ENCODE measurements at places on chromosomes 5 and 9.

- peak; percentile 86 for DNase-seq
Observed at GRCh38 chr5:67476531-67476930, 279.9 kb upstream of the CD180 start.

DNA sequence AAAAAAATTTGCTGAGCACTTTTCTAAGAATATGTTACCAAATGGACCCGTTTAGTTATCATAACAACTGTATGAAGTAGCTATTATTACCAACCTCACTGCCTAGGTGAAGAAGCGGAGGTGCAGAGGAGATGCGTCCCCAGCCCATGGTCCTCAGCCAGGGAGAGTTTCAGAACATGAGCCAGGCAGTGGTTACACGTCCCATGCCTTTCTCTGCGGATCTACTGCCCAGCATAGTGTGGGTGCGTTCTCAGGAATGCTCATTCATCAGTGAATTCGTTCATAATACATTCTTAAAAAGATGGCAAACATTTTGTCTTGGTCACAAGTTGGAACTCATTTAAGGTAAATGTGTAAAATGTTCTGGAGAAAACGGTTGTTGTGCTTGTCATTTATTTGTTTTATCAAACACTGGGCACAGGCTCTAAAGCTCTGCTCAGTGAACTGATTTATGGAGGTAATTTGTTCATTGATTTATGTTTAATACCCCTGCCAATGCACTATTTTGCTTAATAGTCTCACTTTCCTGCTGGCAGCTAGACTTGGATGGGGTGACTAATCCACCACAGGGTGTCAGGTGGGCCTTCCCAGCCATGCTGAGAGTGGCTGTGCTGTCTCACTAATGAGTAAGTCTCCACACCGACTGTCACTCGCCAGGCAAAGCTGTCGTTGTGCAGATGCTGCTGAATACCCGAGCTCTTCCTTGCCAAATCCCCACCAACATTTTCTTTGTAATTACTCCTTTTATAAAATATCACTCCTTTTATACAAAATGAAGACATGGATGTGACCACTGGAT lies 248.8 kb downstream of the TENT4A start:
- no peak for DNase-seq

- DNase-seq: peak; percentile 17
Observed at GRCh38 chr5:168931638-168932345, 352.6 kb upstream of the PANK3 start.

GRCh38 chr5:135551593-135552447 lies 16.1 kb upstream of the NEUROG1 start:
- peak; percentile 90 for DNase-seq

Data from adipocyte (in vitro differentiated cells).